ENCODE measurements at places on chromosomes 6 and 20.

DNA sequence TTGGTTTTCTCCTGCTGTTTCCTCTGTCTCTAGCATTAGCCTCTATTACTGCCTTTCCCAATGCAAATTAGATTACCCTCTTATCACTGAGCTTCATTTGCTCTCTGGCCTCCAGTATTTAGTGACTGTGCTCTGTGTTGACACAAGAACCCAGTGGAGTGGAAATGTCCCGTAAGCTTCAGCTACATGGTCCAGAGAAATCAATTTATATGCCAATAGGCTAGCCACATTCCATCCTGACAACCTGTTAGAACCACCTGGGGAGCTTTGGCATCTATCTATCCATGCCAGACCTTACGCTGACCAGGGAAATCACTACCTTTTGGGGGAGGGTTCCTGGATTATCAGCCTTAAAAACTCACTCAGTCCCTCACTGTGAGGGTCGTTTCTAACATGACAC is 459.6 kb downstream of the UTRN start:
- no peak for DNase-seq

- peak; percentile 83 for DNase-seq
Measured at GRCh38 chr20:63752411-63753101, 13.0 kb downstream of the SLC2A4RG start.

DNA sequence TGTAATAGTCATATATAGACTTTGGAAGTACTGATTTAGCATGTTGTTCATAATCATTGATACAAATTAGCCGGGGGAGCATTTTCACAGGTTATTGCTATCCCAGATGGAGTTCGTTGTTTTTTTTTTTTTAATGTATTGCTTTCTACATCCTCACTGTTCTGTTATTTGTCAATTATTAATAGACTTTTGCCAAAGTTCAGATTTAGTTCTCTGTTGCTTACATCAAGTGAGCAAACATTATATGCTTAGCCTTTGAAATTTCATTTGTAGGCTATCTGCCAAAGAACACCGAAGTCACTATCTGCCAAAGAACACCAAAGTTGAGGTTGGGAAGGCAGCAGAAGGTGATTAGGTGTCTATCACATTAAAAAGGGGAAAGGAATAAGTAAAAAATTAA is at the start of gene HAO1:
Gene HAO1, minus strand, starts transcription at position 118 of the 400 bp plus-strand sequence. Its CDS starts 36 bp downstream, at position 82.
- DNase-seq = no peak

DNA sequence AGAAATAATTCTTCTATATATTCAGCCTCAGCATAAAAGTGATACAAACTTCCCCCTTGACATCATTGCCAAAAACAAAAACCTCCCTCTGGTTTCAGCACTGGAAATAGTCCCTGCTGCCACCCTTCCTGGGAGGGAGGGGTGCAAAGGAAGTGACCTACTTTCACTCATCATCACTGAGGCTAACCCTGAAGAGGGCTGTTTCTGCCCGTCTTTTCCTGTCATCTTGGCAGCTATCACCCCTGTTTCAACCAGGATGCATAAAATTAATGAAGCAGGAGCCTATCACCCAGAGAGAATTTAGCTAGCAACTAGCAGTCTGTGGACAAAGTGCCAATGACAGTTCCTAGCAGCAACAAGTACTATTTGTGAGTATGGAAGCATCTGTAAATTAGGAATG is 397.8 kb downstream of the LAMA2 start:
- no peak for DNase-seq

- no peak for DNase-seq
Measured at GRCh38 chr6:16810411-16810810, 49.2 kb upstream of the ATXN1 start.

DNA sequence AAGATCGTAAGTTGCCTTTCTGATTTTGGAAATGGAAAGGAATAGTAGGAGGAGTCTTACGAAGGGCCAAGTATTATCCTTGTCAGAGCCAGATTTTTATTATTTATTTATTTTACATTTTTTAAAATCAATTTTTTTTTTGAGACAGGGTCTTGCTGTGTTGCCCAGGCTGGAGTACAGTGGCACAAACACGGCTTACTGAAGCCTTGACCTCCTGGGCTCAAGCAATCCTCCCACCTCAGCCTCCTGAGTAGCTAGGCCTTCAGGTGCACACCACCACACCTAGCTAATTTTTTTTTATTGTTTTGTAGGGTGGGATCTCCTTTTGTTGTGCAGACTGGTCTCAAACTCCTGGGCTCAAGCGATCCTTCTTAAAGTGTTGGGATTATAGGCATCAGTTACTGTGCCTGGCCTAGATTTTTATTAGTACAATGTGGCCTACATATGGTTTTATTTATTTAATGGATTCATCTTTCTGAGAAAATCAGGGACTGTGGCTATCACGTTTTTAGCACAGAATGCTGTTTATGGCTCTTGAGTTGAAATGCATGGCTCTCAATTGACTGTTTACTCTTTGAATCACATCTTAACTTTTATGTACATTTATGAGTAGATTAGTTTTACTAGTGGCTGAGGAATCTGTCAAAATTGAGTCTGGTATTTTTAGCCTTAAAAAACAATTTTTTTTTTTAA is 16.7 kb downstream of the CDC5L start:
- no peak for DNase-seq

DNA sequence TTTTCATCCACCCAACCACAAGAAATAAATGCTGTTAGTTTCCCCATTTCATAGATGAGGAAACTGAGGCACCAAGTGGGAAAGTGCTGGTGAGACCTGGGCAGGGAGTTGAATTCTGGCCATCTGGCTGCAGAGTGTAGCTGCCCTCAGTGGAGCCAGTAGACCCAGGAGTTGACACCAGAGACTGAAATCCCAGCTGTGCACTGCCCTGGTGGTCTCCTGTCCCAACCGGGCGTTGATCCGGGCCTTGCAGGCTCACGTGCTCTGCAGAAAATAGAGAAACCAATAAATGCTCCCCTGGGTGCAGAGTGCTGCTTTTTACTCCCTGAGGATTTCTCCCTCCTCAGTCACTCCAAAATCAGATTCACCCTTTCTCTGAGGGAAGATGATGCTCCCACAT is 18.4 kb downstream of the HLA-F start:
- no peak for DNase-seq

GRCh38 chr6:156782691-156783320 is 5.6 kb downstream of the ARID1B start:
- no peak for DNase-seq

GRCh38 chr20:50142812-50143211 is 10.7 kb downstream of the PEDS1 start:
- DNase-seq = peak; percentile 88

DNA sequence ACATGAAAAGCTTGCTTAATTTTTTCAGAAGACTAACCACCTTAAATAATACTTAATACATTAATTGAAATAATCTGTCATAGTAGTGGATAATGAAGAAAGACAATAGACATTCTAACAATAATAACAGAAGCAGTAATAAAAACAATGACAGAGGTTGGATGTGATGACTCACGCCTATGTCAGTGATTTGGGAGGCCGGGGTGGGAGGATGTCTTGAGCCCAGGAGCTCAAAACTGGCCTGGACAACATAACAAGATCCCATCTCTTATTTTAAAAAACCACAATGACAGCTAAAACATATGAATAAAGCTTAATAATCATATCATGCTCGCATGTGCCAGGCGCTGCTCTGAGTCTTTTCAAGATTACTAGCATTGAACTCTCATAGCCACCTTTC is 105.5 kb downstream of the IPCEF1 start:
- no peak for DNase-seq

DNA sequence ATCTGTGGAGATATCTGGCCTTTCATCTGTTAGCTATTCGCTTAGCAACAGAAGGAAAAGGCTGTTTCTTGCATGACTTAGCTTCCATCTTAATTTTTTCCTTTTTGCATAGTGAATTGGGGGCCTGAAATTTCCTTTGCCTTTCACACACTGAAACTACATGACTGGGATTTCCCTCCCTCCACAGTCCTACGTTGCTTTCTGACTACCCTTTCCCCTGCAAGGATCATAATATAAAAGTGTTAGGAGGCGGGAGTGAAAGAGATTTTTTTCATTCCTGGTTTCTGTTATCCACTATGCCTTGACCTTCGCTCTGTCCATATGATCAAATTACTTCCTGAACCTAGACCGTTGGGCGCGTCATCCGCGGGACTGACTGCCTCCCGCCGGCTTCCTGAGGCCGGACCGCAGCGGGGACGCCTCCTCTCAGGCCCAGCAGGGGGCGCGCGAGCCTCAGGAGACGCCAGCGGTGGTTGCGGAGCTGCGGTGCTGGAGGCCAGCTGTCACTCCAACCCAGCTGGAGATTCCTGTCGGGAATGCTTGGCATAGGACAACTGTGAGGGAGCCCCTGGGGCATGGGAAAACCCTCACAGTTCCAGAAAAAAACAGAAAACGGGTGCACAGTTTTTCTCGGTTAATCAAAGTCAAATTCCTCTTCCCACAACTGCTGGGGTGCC is 55.6 kb downstream of the MEP1A start:
- DNase-seq = peak; percentile 84

DNA sequence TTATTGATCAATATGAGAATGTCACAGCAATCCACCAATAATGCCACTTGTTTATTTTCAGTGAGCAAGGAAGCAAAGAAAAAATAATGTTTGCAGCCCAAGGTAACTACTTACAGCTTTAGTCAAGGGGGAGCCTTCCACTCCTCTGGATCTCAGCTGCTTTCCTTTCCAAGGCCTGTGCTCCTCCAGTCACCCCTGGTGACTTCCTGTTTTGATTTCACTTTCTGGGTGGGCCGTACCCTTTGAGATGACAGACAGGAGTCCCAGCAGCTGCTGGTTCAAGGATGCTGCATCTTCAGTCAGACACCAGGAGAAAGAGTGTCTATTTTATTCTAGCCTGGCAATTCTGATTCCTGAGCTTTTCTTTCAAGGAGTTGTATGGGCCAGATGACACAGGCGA is 5.6 kb upstream of the VNN2 start:
- DNase-seq = no peak

DNA sequence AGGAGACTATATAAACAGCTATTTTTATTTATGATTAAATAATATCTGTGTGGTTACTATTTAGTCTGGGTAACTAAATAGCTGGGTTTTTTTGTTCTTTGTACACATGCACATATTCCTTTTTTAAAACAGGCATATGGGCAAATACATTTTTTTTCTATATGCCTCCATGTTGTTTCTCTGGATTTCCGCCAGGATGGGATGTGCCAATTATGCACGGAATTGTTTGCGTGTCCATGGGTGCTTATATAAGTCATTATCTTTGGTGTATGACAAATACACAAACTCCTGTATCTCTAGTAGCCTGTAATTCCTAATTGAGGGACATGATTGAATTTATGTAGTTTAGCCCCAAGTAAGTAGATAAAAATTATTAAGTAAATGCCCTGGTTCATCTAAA is 226.9 kb downstream of the BCKDHB start:
- DNase-seq = no peak
